NCI-H460 (cell line): ENCODE measurements at places on chromosomes 12 and 14. TPM values are rescaled to one million over a fixed set of nuclear protein-coding genes. Genes with fewer than 3 reads are reported as not detected.

GRCh38 chr12:132469423-132469822 lies 20.5 kb upstream of the FBRSL1 start:
- no peak for DNase-seq

DNA sequence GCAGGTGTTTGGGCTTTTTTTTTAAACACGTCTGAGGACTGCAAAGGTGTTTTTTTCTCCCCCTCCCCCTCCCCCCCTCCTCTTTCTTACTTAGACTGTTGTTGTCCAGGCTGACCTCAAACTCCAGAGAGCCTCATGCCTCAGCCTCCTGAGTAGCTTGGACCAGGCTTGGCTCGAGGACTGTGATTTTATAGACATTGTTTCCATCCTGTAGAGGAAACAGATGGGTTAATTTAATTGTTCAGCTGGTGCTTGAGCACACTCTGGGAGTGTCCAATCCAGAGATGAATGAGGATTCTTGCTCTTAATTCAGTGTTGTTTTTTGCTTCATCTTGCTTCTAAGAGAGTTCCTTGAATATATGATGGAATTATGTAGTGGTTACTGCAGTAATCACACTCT lies 42.1 kb downstream of the RASSF3 start:
- no peak for DNase-seq

The PZP gene
- not detected in 2 replicates for total RNA-seq

GRCh38 chr14:58313699-58314098 lies 15.3 kb downstream of the ARID4A start:
- DNase-seq: no peak

GRCh38 chr12:4286771-4287317 lies 13.3 kb downstream of the CCND2 start:
- DNase-seq: no peak

GRCh38 chr14:63174760-63175191 lies 29.5 kb upstream of the RHOJ start:
- DNase-seq: peak; percentile 15

- DNase-seq: no peak
Measured at GRCh38 chr14:24900269-24901100, 149.5 kb downstream of the STXBP6 start.
